ENCODE measurements at places on chromosomes 5 and 9.

GRCh38 chr5:35833224-35833623 lies 23.5 kb upstream of the IL7R start:
- no peak for DNase-seq

- DNase-seq = no peak
Measured at GRCh38 chr5:173812811-173813550, 75.2 kb upstream of the CPEB4 start.

DNA sequence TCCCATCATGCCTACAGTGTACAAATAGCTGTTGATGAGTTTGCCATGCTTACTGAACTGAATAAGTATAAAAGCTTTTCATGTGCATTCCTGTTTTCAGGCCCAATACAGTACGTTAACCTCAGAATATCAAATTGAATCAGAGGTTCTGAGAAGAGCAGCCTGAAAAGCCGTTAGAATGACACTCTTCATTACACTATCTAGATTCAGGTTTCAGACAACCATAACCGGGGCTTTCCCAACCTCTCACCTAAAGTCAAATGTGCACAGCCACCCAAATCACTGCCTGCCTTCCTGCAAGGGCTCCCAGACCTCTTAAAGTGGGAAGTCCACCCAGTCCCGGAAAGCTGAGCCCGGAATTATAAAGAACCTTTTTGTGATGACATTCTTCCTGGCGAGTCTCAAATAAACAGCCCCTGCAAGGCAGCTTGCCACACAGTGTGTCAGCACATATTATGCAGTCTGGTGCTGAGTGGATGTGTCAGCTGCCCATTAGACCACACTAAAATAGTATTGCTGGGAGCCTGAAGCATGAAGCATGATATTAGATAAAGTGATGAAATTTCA lies 245.8 kb downstream of the TLE4 start:
- DNase-seq = peak; percentile 46

GRCh38 chr5:119331566-119332095 lies 24.2 kb upstream of the TNFAIP8 start:
- DNase-seq = no peak

- DNase-seq = no peak
Measured at GRCh38 chr9:136750526-136750925, 2.2 kb upstream of the LCN6 start.

DNA sequence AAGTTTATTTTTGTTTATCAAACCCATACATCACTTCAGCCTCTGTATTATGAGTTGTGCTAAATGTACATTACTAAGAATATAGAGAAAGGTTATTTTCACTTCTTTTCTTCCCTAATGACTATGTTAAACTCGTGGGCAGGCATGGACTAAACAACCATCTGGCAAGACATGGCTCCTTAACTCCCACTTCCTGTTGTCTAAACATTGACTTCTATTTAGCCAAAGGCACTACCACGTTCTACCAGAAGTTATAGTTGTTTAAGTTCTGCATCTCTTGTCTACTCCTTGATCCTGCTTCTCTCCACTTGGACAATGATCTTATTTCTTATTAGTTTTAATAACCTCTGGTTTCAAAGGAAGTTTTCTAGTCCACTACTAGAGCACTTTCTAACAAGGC lies 136.1 kb downstream of the MACIR start:
- DNase-seq = no peak

DNA sequence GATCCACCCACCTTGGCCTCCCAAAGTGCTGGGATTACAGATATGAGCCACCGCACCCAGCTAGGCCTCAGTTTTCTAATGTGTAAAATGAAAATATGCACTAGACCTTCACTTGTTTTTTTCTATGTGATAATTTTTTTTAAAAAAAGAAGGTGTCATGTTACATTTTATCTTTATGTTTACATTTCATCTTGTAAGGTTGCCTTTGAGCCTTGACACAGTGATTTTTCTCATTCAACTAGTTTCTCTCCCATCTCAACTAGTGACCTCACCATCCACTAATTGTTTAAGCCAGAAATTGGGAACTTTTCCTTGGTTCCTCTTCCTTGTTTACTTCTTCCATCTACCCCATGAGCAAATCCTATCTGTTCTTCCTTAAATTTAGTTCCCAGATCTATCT lies 21.5 kb downstream of the TMC1 start:
- DNase-seq = no peak

GRCh38 chr5:40834391-40834848 lies 602 bp downstream of the RPL37 start:
- no peak for DNase-seq
